ENCODE measurements at places on chromosomes 7 and 10.

DNA sequence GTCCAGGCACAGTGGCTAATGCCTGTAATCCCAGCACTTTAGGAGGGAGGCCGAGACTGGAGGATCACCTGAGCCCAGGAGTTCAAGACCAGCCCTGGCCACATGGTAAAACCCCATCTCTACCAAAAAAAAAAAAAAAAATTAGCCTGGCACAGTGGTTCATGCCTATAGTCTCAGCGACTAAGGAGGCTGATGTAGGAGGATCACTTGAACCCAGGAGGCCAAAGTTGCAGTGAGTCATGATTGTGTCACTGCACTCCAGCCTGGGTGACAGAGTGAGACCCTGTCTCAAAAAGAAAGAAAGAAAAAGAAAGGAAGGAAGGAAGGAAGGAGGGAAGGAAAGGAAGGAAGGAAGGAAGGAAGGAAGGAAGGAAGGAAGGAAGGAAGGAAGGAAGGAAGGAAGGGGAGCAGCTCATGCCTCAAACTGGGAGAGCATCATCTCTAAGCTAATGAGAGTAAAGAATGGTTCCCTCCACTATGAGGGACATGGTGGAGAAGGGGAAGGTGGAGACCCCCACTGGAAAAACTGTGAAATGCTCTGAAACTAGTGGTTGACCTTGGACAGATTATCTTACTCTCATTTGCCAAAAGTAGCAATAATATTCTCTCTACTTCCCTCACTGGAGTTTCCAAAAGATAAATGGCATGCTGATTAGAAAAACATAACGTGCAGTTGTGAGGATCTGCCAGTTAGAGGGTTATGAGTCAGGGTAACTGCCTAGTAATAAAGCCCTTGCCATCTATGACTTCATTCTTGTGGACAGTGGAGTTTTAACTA lies 16.8 kb downstream of the GIMAP5 start:
- DNase-seq: no peak

GRCh38 chr7:30893357-30893756 lies 18.3 kb upstream of the AQP1 start:
- DNase-seq: no peak

GRCh38 chr10:56142092-56142728 lies 218.8 kb downstream of the ZWINT start:
- no peak for DNase-seq

DNA sequence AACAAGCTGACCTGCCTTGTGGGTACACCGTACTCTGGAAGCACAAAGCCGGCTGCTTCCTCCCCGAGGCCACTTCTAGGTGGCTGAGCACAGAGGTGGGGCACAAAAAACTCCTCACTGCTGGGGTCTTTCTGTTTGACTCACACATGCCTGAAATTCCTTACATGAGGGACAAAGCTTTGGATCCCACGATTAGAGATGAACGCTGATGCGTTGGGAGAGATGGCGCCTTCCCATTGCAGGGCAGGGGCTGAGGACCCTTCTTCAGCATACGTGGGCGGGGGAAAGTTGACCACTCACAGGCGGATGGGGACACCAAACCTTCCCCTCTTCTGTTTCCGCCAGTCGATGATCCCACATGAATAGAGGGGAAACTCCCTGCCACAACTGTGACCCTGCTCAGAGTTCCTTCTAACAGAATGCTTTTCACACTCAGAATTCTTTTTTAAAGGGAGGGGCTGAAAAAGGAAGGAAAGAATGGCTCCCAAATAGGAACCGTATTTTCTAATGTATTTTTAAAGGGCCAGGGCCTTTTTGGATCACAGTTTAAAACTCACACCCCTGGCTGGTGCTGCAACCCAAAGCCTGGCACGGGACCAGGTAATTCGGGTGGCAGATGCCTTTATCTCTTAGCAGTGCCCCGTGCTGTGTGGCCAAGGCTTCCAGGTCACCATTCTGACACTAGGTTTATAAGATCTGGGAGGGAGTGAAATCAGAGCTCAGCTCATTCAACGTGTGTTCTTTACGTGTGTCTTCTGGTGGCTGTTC lies 134.0 kb downstream of the PRKAG2 start:
- DNase-seq: no peak

DNA sequence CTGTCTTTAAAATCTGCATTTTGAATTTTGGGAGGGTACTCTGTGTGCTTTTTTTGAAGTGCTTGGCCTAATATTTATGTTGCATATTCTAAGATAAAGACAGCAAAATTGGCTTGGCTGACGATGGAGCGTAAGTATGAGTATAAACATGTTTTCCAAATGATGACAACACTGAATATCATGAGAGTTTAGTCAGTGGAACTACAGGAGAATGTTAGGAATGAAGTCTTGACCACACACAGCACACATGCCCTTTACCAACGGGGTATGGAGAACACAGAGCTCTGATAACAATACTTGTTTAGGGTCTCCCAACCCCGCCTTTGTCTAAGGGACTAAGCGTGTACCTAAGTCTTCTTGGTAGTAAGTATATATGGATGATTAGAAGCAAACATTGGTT lies 253.9 kb upstream of the FZD8 start:
- DNase-seq: no peak

GRCh38 chr10:97063983-97064837 lies 121.5 kb downstream of the SLIT1 start:
- no peak for DNase-seq
